ENCODE measurements at places on chromosomes 11 and 22. TPM values are rescaled to one million over a fixed set of nuclear protein-coding genes. Genes with fewer than 3 reads are reported as not detected.

GRCh38 chr11:29641201-29641600 lies 375.6 kb downstream of the KCNA4 start:
- no peaks in the 10 kb centered on the region for H3K27me3 ChIP-seq
- no peak overlapping the region for H3K4me3 ChIP-seq
- H3K27ac ChIP-seq: no peak overlapping the region

- no peak for DNase-seq
- no peaks in the 10 kb centered on the region for H3K36me3 ChIP-seq
Observed at GRCh38 chr22:23176645-23177027, 3.7 kb upstream of the BCR start.

DNA sequence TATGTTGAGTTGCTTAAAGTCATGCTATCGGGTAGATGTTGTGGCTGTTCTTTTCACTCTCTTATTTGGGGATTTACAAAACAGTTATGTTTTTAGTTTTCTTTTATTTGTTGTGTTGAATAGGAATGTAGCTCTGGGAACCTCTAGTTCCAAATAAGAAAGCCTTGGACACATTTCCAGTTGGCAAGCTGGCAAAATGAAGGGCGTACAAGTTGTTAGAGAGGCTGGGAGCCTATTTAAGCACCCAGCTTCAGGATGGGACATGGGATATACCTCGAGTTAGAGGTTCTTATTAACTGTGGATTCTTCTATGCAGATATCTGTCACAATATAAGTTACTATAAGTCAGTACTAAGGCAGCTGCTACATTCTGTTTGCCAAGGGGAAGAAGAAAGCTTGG lies 22.8 kb downstream of the PPARA start:
- no peak overlapping the region for H3K4me3 ChIP-seq
- no peak overlapping the region for H3K27ac ChIP-seq

DNA sequence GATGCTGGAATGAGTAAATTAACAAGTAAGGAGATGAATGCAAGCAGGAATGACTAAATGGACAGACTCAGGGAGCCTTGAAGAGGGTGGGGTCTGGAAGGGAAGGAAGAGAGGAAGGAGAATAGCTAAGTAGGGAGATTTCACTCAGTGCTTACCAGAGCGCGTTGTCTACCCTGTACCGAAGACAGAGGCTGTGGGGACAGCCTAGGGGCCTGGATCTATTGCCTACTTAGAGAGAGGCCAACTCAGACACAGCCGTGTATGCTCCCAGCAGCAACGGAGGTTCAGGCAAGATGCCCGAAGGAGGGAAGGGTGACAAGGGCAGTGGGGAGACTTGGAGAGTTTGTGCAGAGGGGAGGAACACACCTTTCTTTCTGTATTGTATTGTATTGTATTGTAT lies at the start of gene FOLR2:
TSS of gene FOLR2 (plus strand) at position 157 of the 400 bp plus-strand sequence. CDS start 1,791 bp downstream, outside the sequence.
- no peaks in the 10 kb centered on the region for H3K4me1 ChIP-seq
- no peak within 1 kb of the TSS for H3K4me3 ChIP-seq
- H3K27me3 ChIP-seq: peaks cover 21% of the 10 kb centered on the region

DNA sequence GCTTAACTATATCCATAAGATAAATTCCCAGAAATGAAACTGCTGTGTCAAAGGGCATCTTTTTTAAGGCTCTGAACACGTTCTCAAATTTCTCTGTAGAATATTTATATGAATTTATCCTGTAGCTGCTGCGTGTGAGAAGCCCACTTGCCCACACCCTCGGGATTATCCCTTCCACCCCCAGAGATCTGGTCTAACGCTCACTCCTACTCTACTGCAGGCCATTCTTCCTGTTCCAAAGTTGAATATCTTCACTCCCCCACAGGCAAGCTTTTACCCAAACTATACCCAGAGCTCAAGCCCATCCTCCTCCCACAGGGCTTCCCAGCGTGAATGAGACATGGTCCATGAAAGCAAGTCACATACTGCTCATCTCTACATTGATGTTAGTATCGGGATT lies 24.9 kb downstream of the SIAE start:
- DNase-seq: no peak
- no peak overlapping the region for H3K27ac ChIP-seq
- peaks cover 15% of the 10 kb centered on the region for H3K36me3 ChIP-seq
- no peaks in the 10 kb centered on the region for H3K27me3 ChIP-seq
- peaks cover 3% of the 10 kb centered on the region for H3K4me1 ChIP-seq

DNA sequence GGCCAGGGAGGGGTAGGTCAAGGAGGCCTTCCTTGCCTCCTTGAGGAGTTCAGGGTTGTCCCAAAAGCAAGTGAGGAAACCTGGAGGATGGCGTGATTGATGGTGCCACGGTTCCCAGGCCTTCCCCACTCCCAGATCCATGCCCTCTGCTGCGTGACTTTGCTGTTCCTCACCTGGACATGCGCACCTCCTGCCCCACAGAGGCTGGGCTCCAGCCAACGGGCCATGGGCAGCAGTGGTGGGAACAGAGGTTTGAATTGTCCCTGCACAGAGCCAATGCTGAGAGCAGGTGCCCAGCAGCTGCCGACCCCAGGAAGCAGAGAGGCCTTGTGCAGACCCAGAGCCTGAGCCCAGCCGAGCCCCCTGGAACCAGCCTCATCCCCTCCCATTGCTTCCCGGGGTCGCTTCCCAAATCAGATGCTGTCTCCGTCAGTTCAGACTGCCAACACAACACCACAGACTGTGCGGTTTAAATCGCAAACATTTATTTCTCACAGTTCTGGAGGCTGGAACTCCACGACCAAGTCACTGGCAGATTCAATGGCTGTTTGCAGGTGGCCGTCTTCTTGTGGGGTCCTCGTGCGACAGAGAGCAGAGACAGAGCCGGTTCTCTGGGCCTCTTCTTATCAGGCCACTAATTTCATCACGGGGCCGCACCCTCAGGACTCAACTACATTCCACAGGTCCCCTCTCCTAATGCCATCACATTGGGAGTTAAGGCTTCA lies 6.2 kb upstream of the LINC01488 start:
- no peaks in the 10 kb centered on the region for H3K36me3 ChIP-seq
- no peaks in the 10 kb centered on the region for H3K4me1 ChIP-seq
- peaks cover 3% of the 10 kb centered on the region for H3K27me3 ChIP-seq
- no peak overlapping the region for H3K27ac ChIP-seq
- no peak for DNase-seq

GRCh38 chr11:118888398-118888797 lies 4.7 kb downstream of the CXCR5 start:
- DNase-seq: peak; percentile 11
- peaks cover 55% of the 10 kb centered on the region for H3K36me3 ChIP-seq
- H3K4me1 ChIP-seq: peaks cover 78% of the 10 kb centered on the region
- H3K27me3 ChIP-seq: no peaks in the 10 kb centered on the region
- H3K4me3 ChIP-seq: peak overlapping the region; percentile 27

- no peak for DNase-seq
- no peaks in the 10 kb centered on the region for H3K36me3 ChIP-seq
- H3K27ac ChIP-seq: no peak overlapping the region
- no peaks in the 10 kb centered on the region for H3K27me3 ChIP-seq
- H3K4me1 ChIP-seq: no peaks in the 10 kb centered on the region
- no peak overlapping the region for H3K4me3 ChIP-seq
Observed at GRCh38 chr11:80182901-80183300, 742.1 kb upstream of the TENM4 start.

Gene MTNR1B
- total RNA-seq: not detected

Gene TEAD1
- 0.59 TPM for total RNA-seq

Gene ROM1
- 1.5 TPM for total RNA-seq

Gene SMC1B
- total RNA-seq: 0.67 TPM

Gene CCDC87
- 0.14 TPM for total RNA-seq

Gene GRIA4
- not detected for total RNA-seq

Gene FBXO3
- 11.4 TPM for total RNA-seq

Data from activated CD4-positive, alpha-beta T cell treated with anti-CD3 and anti-CD28 coated beads for 36 hours (primary cell).